Stimulated activated CD4-positive, alpha-beta T cell treated with anti-CD3 and anti-CD28 coated beads, Interleukin-1b, Interleukin-23, amount 100 ng/mL, for 1 hour (primary cell): ENCODE measurements at places on chromosomes 7 and 10.

GRCh38 chr10:128027822-128028507, 98.3 kb downstream of the MKI67 start:
- no peak for DNase-seq

DNA sequence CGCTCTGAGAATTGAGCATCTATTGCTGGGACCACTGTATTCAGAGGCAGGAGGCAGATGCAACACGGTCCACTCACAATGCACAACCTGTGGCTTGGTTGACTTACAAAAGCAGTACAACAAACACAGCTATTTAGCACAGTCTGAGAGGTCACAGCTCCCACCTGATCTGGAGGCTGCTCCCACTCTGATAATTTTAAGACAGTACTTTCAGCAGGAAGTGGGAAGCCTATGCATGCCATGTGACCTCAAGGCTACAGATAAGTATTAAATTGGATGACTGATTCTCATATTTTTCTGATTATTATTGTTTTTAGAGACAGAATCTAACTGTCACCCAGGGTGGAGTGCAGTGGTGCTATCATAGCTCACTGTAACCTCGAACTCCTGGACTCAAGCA, 659.3 kb downstream of the PARD3 start:
- DNase-seq: no peak

- no peak for DNase-seq
These were observed 2.1 kb upstream of the MSMB start for GRCh38 chr10:46048152-46048551.

DNA sequence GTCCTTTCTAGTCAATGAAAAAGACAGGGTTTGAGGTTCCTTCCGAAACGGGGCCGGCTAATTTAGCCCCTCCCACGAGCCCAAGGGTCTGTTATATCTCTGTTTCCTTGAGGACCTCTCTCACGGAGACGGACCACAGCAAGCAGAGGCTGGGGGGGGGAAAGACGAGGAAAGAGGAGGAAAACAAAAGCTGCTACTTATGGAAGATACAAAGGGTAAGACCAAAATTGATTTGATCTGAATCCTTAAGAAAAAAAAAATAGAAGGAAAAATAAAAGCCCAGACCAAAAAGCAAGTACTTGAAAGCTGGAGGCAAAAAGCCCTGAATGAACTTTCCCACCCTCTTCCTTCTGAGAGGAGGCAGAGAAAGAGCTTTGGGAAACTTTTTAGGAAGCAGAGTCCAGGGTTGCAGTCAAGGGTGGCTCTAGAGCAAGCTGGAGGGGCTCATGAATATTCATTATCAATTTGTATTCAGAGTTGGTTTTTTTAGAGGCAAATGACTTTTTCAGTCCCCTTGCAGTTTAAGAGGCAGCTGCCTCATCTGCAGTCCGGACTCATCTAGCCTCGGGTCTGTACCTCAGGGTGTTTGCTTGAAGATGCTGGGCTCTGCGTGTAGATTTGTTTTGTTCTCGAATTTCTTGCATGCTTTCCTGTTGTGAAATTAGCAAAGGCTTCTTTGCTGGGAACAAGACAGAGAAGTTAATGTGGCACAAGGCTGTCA, at the start of gene ENTPD1:
TSS of gene ENTPD1 (plus strand) at position 123 of the 721 bp plus-strand sequence. CDS start at position 200, 77 bp downstream.
- no peak for DNase-seq

GRCh38 chr7:134992626-134993179, 6.4 kb downstream of the AGBL3 start:
- no peak for DNase-seq

GRCh38 chr10:21989453-21990154, 13.9 kb downstream of the DNAJC1 start:
- no peak for DNase-seq

DNA sequence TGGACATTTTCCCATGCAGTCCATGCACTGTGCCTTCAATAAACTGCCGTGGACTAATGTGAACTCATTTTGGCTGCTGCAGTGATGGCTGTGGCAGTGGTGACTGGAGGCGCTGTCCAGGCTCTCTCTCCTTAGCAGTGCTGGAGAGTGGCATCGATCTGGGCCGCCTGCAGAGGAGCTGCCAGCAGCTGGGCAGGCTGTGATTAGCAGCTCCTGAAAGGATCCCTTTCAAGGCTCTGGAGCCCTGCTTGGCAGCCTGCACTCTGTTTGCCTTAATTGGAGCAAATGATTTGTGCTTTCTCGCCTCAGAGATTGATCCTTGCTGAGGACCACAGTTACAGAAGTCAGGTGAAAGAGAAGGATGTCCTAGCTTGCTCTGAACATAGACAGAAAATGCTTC, 130.1 kb upstream of the VWC2 start:
- no peak for DNase-seq

GRCh38 chr10:34018129-34018528, 683.7 kb upstream of the NRP1 start:
- DNase-seq: no peak

GRCh38 chr10:69270990-69271389, 7.3 kb upstream of the HK1 start:
- no peak for DNase-seq

DNA sequence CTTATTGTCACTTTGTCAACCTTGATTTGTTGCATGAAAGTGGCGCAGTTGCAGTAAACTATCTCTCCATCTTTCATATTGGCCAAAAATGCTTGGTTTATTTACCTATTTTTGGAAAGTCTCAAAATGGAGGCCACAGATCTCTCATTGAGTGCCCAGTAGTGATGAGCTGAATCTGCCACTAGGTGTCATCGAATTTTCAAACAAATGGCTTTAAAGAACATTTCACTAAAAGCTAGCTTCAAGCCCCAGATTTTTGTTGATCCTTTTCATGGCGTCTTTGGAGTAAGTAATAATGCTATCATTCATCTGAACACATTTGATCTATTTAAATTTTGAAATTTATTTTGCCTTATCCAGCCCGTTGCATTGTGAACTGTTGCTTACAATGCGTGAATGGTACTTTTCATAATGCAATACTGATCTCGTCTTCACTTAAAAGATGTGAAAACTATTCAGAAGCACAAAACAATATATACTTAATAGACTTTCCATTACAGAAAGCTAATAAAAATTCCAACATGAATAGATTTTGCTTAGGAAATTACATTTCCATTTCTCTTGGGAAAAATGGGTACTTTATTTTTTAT, 236.2 kb downstream of the DNAJB9 start:
- no peak for DNase-seq

GRCh38 chr7:123275036-123275753, 75.4 kb upstream of the SLC13A1 start:
- DNase-seq: no peak

- DNase-seq: no peak
These were observed 87.6 kb downstream of the PIP4K2A start for GRCh38 chr10:22626784-22627183.

DNA sequence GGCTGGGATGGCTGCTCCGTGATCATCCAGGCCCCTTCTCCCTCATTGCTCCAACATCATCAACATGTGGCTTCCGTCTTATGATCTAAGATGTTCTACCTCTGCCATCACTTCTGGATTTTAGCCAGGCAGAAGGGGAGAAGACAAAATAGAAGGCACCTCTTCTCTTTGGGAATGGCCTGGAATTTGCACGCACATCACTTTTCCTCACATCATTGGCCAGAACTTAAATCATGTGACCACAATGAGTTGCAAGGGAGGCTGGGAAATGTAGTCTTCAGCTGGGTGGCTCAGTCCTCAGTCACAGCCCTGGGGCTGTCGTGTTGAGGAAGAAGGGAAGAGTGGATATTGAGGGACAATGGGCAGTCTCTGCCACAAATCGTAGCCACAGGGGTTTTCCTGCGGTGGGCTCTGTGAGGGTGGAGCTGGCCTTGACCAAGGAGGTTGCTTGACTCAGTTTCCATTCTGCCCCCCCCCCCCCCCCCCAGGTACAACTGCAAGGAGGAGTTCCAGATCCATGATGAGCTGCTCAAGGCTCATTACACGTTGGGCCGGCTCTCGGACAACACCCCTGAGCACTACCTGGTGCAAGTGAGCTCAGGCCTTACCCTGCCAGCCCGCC, 50.3 kb downstream of the PALD1 start:
- no peak for DNase-seq

DNA sequence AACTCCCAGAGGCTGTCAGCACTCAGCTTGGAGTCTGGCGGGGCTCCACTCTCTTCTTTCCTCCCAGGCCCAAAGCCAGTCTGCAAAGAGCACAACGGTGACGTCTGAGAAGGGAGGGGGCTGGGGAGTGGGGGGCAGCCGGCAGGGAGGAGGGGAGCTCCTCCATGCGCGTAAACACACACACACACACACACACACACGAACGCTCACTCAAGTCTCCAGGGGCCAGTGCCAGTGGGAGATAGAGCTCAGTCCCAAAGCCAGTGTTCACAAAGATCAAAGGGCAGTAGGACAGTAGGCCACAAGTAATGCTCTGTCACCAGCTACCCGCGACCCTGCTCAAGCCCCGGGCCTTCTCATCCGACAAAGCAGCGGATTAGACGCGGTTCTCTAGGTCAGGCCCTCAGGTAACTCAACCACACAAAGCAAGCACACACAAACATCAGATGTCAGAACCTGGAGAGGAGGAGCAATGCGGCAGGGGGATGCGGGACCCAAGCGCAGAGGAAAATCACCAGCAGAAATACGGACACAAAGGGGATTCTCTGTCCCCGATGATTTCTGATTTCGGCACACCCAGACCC, 19.9 kb downstream of the TCAF1 start:
- DNase-seq: no peak

DNA sequence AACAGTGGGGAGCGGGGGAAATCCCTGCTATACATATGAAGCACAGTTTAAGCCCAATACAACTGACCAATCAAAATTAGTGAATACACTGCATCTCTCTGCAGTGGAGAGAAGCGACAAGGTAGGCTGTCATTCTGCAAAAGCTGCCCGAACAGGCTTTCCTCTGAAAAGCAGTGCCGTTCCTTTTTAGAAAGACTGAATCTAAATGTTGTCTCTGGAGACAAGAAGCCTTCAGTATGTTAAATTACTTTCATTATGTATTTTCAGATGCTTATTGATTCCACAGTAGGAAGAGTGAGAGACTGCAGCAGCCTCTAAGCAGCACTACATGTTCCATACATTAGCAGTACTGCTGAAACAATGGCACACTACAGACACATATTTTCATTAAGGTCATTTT, at the start of gene GPR22:
TSS of gene GPR22 (plus strand) at position 129 of the 400 bp plus-strand sequence. CDS start 4,004 bp downstream, outside the sequence.
- no peak for DNase-seq

DNA sequence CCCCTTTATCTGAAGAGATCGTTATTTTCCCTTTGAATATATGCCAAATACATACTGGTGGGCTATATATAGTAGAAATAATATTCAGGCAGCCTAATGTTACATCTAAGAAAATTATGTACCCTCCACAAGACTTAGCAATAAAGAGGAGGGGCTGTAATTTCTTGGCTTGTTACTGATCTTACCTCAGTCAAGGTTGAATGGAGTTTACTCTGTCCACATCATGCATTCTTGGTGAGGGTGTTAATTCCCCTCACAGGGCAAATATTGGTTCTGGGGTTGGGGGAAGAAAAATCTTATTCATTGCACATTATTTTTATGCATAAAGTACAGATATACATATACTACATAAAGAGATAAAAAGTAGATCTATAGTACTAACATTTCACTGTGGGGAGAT, 145.8 kb upstream of the ANK3 start:
- no peak for DNase-seq
